A549 treated with DMSO at 1 μM for 4 hours (cell line): ENCODE measurements at places on chromosomes 4 and X. TPM values are rescaled to one million over a fixed set of nuclear protein-coding genes. Genes with fewer than 3 reads are reported as not detected.

Gene PRMT9
- total RNA-seq, result 3.1 to 3.6 TPM (median 3.3 TPM) in 5 replicates

Gene MPC1L
- not detected in 5 replicates for total RNA-seq

Gene BANK1
- total RNA-seq, result 0.81 to 1.1 TPM (median 0.89 TPM) in 5 replicates

Gene ADH4
- total RNA-seq, result not detected in 5 replicates
